ENCODE measurements at places on chromosomes 3 and 15.

- no peak for DNase-seq
Observed at GRCh38 chr15:63514531-63514943, 10.1 kb downstream of the USP3 start.

- DNase-seq, result no peak
Observed at GRCh38 chr3:185362850-185363661, at the start of gene MAP3K13. TSS of gene MAP3K13 (plus strand) at chr3:185363136. CDS start at chr3:185428582, 65,446 bp downstream.

GRCh38 chr3:122589297-122589696 is 11.8 kb downstream of the PARP15 start:
- no peak for DNase-seq

GRCh38 chr3:72696815-72697214 is 151.4 kb downstream of the SHQ1 start:
- DNase-seq, result no peak

DNA sequence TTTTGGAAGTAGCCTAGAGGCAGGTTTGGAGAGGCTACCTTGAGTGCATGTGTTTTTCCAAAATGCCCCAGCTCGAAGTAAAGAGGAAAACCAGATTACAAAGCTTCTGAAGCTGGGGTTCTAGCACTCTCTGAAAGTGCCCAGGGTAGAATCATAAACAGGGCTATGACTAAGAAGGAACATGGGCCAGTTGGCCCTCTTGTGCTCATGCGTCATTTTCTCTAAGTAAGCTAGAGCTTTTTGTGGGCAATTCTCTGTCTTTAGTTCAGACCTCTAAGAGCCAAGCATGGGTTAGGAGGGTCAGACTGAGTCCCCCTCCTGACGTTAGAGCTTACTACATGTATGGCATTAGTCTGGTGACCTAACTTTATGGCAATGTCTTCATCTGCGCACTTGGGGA is 129.5 kb upstream of the UMPS start:
- DNase-seq, result no peak

DNA sequence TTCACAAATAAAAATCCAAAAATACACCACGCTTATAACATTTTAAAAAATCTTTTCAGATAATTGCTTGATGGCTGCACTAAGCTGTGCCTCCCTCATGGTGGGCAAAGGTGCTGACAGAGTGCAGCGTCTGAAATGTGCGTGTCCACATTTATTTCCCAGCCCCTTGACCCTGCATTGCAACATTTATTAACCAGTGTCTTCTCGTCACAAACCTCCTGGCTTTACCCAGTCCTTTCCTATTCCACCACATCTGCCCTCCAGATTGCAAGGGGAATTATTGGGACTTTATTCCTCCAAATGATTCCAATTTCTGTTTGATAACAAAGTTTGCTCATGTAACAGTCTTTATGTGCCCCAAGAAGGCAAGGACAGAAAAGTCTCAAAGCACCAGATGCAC is 5.5 kb downstream of the RASGRP1 start:
- DNase-seq, result no peak

DNA sequence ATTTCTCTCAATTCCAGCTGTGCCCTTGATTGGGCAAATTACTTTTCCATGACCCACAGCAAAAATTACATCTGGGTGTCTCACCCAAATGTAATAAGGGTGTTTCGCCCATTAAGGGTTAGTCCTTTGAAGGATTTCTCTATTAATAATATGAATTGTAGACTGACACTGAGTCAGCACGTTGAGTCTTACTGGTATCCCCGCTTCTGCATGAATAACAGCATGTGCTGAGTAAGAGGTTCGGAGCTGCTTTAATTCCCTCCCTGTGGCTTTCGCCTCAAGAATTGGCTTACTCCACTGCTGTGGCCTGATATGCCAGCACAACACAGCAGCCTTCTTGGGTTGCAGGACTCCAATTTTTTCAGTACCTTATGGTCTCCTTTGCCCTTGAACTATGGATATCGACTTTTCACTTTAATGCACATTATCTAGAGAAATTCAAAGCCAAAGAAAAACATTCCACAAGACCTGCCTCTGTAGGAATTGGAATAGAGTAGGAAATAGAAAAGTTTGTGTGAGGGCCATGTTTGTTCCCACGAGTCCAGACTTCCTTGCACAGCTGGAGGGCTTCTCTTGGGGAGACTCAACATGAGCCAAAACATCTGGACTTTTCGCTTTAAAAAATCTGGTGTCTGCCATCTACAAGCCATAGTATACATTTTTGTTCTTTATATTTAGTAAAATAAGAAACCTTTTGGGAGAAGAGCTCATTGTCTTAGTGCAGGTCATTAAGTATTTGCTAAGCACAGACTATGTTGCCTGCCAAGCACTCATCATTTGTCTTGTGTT is 20.7 kb upstream of the ERC2 start:
- no peak for DNase-seq

- DNase-seq, result no peak
Observed at GRCh38 chr3:127654374-127654773, 18.4 kb upstream of the ABTB1 start.

DNA sequence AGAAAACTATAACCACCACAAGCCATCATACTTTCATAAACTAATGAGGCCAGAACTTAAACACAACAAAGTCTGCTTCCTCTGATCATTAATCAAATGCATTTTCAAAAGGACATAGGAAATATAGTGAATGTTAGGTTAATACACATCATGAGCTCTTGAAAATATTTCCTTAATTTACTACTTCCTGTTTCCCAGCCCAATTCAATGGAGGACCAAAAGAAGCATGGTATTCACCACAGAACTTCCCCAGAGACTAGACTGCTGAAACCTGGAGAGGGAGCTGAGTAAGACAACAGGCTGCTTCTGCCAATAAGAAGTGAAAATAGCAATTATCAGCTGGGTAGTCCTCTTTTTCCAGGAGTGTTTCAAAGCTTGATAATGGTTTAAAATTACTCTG is 250.3 kb downstream of the ULK4 start:
- no peak for DNase-seq

GRCh38 chr3:23761440-23761896 is 44.3 kb upstream of the UBE2E1 start:
- DNase-seq, result no peak

DNA sequence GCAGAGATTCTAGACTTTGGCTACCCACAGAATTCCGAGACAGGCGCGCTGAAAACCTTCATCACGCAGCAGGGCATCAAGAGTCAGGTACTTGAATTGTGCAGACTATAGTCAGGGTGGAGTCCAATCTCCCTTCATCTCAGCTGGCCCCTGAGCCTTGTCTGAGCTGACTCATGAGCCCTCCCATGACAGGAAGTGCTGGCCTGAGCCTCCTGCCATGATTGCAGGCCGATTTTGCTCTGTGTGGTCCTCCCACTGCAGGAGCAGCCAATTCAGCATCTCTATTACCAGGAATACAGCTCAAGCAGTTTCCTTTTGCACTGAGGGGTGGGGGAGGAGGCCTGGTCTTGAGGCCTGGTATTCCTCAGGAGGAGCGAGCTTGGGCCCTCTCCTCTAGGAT is 5.5 kb downstream of the AP2M1 start:
- DNase-seq, result no peak

DNA sequence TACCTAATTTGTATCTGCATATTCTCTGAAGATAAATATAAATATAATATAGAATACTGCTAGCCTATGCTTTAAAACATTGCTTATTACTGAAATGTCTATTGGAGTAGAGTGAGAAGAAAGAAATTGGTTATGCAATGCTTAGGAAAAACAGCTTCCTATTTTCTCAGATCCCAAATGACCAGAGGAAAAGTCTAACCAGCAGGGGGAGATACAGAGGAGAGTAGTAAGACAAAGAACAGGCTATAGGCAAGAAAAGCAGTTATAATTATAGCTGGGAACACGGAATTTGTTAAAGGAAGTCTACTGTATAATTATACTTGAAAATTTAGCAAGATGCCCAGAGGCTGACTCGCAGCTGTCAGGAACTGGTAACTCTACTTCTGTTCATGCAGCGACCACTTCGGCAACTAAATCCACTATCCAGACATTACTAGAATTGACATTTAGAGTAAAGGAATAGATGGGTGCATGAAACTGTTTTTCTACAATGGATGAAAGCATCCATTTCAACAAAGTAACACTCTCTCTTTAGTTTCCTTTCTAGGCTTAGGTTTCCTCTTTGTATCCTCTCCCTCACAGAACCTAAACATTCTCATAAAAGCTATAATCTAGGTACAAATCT is 97.2 kb downstream of the TBC1D5 start:
- DNase-seq, result no peak

GRCh38 chr15:90402223-90402622 is 14.2 kb downstream of the IQGAP1 start:
- DNase-seq, result no peak

DNA sequence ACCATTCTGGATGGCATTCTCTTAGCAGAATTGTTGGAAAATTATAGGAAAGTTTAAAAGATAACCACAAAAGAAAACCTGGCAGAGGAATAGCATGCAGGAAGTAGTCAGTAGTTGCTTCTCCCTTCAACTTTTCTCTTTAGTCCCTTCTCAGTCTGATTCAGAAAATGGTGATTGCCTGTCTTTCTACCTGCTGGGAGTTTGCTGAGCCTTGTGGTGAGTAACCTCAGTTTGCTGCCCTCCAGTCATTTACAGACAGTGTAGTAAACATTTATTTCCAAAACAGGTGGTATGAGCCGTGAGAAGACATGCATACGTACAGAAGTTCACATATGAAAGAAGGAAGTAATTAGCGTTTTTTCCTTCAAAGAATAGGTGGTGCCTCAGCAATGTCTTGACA is 224.7 kb upstream of the POU1F1 start:
- no peak for DNase-seq

DNA sequence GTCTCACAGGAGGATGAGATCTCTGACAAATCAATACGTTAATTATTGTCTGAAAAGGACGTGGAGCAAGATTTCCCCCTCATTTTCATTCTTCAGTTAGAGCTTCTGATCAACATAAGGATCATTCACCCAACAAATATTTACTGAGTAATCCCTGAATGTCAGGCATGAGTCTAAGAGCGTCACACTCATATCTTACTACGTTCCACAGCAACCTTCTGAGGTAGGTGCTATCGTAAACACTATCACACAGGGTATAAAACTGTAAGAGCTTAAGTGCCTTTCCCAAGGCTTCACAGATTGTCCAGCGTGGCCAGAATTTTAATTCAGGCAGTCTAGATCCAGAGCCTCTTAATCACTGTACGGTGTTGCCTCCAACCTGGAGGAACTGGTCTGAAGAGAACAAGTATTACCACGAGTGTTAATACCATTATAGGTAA is 10.6 kb upstream of the TM4SF1 start:
- no peak for DNase-seq

- DNase-seq, result no peak
Observed at GRCh38 chr3:47348411-47349154, 32.2 kb upstream of the PTPN23 start.

DNA sequence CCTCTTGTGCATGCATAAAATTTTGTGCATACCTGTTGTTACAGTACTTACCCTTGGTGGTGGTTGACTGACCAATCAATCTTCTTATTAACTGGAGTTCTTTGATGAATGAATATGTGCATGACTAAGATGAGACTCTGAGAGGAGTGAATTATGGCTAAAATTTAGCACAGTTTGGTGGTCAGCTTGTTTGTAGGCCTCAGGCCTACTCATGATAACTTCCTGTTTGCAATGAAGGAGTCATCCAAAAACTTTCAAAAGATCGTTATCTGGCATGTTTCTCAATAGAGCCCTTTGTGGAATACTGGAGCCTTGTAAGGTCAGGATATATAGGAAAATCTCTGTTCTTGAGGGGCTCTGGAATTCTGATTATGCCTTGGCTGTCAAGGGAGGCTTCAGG is 66.5 kb downstream of the LEKR1 start:
- DNase-seq, result no peak

- DNase-seq, result no peak
Observed at GRCh38 chr3:10416730-10417300, 88.6 kb downstream of the ATP2B2 start.
